ENCODE measurements at places on chromosomes 6 and 20.

DNA sequence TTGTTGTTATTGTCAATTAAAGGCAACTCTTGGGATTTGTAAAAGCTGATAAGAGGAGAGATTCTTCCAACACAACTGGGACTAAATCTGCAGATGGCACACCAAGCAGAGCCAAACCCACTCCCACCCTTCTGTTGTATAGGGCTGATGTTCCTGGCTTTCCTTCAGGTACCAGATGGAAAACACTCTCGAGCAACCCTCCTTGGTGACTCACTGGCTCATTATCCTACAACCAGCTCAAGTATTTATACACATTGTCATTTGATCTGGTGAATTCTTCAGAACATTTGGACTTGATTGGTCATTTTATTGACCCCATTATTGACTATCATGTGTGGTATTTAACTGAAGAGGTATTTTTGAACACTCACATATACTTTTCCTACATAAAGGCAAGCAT is 190.3 kb upstream of the PCSK2 start:
- DNase-seq, result no peak

DNA sequence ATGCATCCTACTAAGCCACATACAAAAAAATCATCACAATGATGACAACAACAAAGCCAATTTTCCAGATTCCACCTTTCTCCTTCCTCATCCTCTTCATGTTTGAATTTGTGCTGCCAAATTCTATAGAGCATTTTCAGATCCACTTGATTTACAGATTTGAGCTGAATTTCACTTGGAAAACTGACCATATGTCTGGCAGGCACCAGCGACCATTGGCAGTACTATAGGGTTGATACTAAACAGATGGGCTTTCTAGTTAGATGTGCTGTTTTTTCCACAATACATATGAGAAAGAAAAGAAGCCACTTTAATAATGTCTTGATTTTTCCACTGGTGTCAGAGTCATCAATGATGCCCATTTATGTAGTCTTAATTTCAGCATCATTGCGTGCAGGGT is 127.0 kb downstream of the PHACTR3 start:
- no peak for DNase-seq

GRCh38 chr6:39209360-39209811 is 19.9 kb downstream of the KCNK5 start:
- DNase-seq, result no peak

- DNase-seq, result no peak
Observed at GRCh38 chr6:119322034-119322433, 27.5 kb downstream of the MAN1A1 start.

DNA sequence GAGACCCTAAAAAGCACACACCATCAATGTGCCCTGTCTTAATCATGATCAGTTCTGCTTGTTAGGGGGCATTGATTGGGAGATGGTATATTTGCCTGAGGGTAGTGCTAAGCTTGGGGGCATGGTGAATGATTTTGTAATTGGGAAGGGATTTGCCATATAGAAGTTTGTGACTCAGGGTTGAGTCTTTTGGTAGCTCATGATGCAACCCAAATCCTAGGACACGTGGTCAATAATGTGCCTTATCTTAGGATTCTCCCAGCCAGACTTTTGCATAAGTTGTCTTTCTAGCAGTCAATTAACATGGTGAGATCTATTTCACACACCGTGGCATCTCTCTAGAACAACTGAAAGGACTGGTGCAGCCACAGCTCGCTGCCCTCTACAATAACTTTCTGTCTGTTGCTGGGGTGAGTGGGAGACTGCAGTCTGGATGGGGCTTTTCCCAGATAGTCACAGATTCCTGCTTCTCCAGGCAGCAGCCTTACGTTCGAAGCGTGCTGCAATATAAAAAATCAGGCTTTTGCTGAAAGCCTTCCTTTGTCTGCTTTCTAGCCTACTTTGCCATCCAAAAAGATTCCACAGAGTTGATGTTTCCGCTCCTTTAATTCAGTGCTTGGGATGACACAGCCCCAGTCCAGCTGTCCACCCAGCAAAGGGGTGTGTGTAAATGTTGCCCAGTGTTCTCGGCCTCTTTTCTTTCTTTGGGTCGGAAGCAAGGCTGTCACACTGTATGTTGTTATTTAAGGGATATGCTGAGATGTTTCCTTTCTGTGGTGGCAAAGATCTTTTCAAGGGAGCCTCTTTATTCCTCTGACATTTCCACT is 58.9 kb downstream of the ID4 start:
- DNase-seq, result no peak

GRCh38 chr6:69820018-69820417 is 23.2 kb upstream of the LMBRD1 start:
- no peak for DNase-seq

- no peak for DNase-seq
Observed at GRCh38 chr6:167396068-167396658, 71.3 kb downstream of the TTLL2 start.

GRCh38 chr6:167238694-167239467 is 52.2 kb upstream of the UNC93A start:
- DNase-seq, result no peak

- DNase-seq, result no peak
Observed at GRCh38 chr6:166341977-166342348, 382 bp downstream of the SFT2D1 start.

DNA sequence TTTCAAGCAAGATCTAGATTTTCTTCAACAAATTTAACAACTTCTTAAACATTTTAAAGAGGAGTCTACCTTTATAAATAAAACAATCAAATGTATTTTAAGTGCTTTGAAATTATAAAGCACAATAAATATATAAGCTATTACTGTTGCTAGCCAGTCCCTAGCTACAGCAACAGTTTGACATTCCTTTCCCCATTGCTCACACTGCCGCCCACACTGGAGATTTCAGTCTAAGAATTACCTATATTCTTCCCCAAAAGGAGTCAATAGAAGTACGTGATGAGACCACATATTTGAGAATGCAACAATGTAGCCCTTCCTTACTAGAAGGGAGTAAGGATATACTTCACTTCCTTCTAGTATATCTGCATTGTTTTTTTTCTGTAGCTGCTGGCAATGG is 65.3 kb upstream of the RNF146 start:
- DNase-seq, result no peak

- DNase-seq, result no peak
Observed at GRCh38 chr6:164102693-164103092, 688.2 kb downstream of the QKI start.

Measured in HEK293T (cell line).